ENCODE measurements at places on chromosomes 6 and 20.

GRCh38 chr6:30325150-30325872 is 1.4 kb upstream of the TRIM39 start:
- DNase-seq: peak; percentile 65

GRCh38 chr6:107083921-107084320 is 31.4 kb downstream of the BEND3 start:
- DNase-seq: no peak

DNA sequence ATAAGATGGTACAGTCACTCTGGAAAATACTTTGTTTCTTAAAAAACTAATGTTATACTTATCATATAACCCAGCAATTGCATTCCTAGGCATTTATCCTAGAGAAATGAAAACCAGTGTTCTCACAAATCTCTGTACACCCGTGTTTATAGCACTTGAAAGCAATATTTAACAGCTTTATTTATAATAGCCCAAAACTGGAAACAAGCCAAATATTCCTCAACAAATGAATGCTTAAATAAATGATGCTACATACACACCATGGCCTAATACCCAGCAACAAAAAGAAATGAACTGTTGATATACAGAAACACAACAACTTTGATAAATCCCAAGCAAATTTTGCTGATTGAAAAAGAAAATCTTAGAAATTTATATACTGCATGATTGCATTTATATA is 51.3 kb downstream of the GFRA4 start:
- no peak for DNase-seq

GRCh38 chr6:130933712-130934200 is 106.5 kb downstream of the SMLR1 start:
- DNase-seq: no peak

DNA sequence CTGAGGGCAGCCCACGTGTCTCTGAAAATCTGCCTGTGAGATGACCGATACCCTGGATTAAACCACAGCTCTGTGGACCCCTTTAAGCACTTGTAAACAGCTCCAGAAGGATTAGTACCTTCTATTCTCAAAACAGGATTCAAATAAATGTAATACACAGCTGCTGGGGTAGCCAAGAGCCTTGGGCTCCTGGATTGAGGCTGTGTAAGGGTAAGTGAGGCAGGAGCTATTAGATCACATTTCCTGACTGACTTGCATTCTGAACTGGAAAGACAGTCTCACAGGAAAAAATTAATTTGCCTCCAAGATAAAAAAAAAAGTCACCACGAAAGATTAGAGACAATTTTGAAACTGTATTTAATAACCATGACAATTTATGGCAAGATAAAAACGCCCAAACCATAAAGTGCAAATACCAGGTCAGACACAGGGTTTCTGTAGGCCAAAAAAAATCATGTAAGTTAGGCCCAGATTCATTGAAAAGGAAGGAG is 78.0 kb downstream of the TRMT11 start:
- no peak for DNase-seq

- DNase-seq: no peak
These were observed 166.6 kb downstream of the PDSS2 start for GRCh38 chr6:107292715-107293271.

DNA sequence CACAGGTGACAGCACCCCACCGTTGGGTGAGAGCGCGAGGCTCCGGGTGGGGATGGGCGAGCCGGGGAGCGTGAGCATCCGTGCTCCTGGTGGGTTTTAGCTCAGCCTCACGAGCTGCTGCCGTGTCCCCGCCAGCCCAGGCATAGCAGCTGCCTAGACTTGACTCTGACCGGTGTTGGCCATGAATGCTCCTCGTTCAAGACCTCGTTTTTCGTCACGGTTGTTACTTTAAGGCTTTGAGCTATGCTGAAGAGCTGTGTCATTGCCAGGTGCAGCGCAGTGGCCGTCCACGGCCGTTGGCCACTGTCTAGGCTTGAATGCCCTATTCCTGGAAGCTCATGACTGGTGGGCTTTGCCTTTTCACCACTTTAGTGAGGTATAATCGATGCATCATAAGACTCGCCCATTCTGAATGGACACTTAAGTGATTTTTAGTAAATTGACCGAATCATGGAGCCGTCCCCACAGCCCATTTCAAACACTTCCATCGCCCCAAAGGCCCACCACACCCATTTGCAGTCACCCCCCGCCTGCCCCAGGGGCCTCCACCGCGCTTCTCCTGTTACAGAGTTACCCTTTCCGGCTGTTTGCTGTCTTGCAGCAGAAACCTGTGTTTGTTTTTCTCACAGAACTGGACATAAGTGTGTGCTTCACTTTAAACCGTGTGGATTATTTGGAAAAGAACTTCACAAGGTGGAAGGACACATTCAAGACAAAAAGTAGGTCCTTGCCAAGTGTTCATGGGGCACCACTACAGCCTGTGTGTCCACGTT is 21.4 kb upstream of the ADRM1 start:
- no peak for DNase-seq

GRCh38 chr6:22149501-22150367 is 147.1 kb downstream of the PRL start:
- no peak for DNase-seq

- DNase-seq: no peak
These were observed 34.9 kb downstream of the FOXC1 start for GRCh38 chr6:1644516-1645060.

DNA sequence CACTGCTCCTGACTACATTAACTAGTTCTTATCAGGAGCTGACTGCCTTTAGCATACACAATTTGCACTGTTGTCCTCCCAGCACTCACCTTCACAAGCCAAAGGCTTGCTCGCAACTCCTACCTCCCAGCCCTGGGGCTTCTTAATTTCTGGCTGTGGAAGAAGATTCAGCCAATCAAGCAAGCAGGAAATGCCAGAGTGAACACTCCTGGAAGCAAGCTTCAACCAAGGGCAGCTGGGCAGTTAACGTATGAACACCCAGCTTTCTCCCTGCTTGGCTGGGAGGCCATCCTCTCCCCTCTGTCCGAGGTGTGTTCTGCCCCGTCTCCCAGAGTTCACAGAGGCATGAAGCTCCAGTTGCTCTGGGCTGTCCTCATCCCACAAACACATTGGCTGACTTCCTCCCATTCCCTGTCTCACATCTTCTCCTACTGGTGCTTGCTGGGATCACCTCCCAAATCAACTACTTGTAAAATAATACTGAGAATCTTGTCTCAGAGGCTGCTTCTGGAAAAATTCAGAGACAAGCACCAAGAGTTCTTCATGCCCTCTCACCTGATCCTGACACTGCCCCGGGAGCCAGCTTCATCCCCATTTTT is 15.3 kb upstream of the SRSF6 start:
- no peak for DNase-seq

DNA sequence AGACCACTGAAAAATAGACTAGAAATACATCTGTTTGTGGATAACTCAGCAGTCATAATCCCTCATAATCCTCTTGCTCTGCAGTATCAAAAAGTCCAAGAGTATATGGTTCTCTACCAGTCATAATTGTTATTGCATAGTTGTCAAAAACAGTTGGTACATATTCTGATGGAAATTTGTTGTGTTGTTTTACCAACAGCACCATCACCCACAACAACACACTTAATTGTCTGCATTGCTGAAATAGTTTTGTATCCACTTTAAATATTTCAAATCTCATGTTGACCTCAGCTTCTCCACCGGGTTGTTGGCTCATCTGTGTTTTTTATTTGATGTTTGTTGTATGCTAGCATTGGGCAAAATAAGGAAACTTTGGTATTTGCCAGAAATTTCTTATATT is 39.4 kb downstream of the ITCH start:
- DNase-seq: no peak

DNA sequence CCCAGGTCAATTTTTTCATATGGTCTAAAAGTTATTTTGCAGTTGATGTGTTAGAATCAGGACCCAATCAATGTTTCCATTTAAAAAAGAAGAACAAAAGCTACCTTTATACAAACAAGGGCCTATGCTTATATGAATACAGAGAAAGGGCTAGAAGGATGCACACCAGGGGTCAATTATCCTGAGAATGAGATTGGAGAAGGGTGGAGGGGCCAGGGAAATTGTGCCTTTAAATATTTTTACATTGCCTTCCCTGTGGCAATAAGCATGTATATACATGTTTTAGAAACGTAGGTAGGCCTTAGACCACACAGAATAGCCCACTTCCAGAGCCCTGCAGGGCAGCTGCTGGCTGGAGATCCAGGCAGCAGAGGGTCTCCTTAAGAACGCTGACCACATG is 12.7 kb downstream of the EXOC2 start:
- no peak for DNase-seq

DNA sequence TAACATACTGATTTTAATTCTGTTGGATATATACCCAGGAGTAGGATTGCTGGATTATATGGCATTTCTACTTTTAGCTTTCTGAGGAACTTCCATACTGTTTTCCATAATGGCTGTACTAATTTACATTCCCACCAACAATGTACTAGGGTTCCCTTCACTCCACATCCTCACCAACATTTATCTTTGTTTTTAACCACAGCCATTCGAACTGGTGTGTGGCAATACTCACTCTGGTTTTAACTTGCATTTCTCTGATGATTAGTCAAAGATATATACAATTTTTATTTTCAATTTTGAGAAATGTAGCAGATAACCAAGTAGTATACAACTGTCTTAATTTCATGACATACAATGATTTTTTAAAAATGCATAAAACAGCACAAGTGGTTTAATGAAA is 30.3 kb upstream of the ADGRG6 start:
- no peak for DNase-seq

GRCh38 chr6:151216804-151217203 is 23.0 kb upstream of the AKAP12 start:
- DNase-seq: no peak

All from activated effector memory CD4-positive, alpha-beta T cell treated with Interleukin-2 at 50 U/mL for 16 hours (primary cell).